ENCODE measurements at places on chromosomes 2 and 18. TPM values are rescaled to one million over a fixed set of nuclear protein-coding genes. Genes with fewer than 3 reads are reported as not detected.

GRCh38 chr2:68784915-68785314 is 50.3 kb downstream of the ARHGAP25 start:
- no peak for DNase-seq

- no peak for DNase-seq
Observed at GRCh38 chr2:1283020-1283801, 130.1 kb upstream of the TPO start.

DNA sequence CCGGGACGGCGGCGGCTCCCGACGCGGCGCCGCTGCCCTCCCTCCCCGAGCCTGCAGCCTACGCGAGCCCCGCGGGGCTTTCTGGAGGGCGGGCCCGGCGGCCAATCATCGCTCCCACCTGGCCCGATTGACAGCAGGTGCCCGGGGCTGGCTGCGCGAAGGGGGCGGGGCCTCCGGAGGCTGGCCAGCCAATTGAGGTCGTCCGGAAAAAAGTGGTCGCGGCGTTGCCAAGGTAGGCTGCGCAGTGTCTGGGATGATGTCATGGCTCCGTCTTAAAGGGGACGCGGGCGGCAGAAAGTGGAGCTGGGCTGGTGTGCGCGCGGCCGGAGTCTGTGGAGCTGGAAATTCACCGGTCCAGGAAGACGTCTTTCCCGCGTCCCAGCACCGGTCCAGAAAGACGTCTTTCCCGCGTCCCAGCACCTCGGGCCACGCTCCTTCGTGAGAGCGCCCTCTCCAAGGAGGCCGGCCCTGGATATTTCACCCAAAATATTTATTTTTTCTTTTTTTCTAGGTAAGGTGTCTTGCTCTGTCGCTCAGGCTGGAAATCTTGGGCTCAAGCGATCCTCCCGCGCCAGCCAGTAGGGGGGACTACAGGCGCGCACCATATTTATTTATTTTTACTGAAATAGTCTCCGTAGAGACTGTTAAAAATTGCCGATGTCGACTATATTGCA is at the start of gene ACTR1B:
Gene ACTR1B (minus strand): TSS at position 83 of the 674 bp plus-strand sequence. CDS start 154 bp downstream, outside the sequence.
- peak; percentile 81 for DNase-seq

- no peak for DNase-seq
Observed at GRCh38 chr18:25077038-25077943, 274.7 kb downstream of the ZNF521 start.

ANKRD30BL gene
- total RNA-seq = not detected

RAX gene
- not detected for total RNA-seq

PLB1 gene
- total RNA-seq = 6.3 TPM

MEIS1 gene
- 67.3 TPM for total RNA-seq
